CD4-positive, alpha-beta T cell treated with Interleukin-15 for 1 hour (primary cell): ENCODE measurements at places on chromosomes 5 and 9.

DNA sequence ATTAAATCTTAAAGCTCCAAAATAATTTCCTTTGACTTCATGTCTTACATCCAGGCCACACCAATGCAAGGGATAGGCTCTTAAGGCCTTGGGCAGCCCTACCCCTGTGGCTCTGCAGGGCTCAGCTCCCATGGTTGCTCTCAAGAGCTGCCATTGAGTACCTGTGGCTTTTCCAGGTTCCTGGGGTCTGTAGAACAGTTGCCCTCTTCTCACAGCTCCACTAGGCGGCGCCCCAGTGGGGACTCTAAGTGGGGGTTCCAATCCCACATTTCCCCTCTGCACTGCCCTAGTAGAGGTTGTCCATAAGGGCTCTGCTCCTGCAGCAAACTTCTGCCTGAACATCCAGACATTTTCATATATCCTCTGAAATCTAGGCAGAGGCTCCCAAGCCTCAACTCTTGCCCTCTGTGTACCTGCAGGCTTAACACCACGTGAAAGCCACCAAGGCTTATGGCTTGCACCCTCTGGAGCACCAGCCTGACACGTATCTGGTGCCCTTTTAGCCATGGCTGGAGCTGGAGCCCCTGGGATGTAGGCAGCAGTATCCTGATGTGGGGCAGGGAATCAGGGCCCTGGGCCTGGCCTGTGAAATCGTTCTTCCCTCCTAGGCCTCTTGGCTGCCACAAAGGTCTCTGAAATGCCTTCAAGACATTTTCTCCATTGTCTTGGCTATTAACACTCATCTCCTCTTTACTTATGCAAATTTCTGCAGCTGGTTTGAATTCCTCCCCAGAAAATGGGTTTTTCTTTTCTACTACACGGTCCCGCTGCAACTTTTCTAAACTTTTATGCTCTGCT, 185.1 kb downstream of the SMARCA2 start:
- no peak for DNase-seq

DNA sequence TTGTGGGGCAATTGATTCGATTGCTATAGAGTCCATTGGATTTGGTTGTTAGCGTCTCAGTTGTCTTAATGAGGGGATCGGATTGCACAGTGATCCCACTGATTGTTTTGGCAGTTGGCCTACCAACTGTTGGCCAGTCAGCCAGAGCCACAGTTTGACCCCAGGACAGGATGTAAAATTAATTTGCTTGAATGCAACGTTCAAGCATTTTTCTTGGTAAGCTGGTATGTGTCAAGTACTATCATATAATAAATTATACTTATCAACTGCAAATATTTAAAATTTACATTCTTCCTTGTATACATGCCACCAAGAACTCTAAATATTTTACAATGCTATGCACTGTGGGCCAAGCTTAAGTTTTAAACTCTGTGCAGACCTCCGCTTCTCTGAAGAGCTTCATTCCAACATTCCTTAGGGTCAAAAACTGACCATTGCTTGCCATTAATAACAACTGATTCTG, 80.4 kb upstream of the OSMR start:
- DNase-seq: no peak

DNA sequence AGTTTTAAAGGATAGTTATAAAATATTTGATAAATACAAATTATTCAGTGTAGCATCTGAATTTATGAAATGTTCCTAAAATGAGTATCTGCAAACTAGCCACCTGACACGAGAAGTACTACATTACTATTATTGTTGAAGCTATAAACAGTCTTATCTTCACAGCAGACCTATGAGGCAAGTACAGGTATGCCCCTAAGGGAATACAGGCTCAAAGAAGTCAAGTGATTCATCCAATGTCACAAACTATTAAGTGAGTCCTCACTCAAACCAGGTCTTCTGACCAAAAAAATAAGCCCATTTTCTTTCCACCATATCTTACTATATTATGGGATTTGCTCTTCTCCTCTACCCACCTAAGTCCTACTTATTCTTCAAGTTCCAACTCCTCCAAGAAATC, 28.7 kb downstream of the STRBP start:
- no peak for DNase-seq

- no peak for DNase-seq
These were observed 1548.6 kb downstream of the EFNA5 start for GRCh38 chr5:106121972-106122605.

DNA sequence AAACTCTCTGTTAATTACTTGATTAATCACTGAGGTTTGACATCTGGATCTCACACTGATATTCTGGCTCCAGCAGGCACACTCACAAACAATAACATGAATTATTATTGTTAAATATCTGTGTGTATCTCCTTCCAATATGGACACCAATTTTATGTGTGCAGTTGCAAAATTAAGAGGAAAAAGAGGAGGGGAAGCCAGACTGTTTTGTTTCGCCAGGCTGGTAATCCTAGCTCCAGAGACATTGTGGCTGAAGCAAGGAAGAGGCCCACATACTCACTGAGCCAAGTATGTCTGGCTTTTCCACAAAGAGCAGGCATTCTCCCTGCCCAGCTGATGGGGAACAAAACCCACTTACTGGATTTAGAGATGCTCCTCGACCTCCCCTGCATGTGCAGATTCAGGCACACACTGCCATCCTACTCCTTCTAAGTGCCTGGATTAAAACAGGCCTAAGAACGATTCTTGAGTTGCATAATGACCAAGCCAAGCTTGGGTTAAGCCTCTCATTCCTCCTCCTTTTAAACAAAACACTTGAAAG, 181.9 kb downstream of the ESM1 start:
- DNase-seq: no peak

- no peak for DNase-seq
These were observed 5.3 kb downstream of the TNPO1 start for GRCh38 chr5:72821776-72822175.

DNA sequence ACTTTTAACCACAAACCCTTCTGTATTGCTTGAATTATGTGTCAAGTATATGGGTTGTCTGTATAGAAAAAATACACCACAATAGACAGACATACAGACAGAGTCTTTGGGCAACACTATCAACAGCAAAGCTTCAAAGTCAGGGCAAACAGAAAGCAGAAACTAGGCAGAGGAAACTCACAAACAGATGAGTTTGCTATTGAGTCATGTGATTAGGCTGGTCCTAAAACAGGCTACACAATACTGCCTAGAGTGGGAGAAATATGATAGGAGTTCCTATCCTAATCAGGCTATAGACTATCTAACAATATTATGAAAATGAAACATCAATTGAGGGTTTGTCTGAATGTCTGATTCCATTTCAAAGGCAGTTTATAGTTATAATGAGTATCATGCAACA, 156.4 kb downstream of the EDIL3 start:
- DNase-seq: no peak

- DNase-seq: no peak
These were observed 451.5 kb upstream of the KIF2A start for GRCh38 chr5:61854531-61854930.

DNA sequence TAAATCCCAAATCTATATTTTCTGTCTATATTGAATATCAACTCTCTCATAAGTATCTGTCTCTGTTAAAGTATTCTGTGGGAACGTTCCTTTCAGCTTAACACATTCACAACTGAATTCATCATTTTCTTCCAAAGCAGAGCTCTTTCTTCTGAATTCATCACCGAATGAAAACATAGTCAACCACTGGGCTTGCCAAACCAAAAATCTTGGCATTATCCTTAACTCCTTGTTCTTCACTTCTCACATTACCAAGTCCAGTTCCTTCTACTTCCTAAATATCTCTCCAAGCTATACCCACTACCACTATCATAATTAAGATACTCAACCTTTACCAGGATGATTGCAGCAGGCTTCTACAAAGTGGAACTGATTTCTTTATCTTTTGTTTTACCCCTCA, 559.8 kb downstream of the MAT2B start:
- DNase-seq: no peak

- peak; percentile 70 for DNase-seq
These were observed 50.1 kb upstream of the TTC39B start for GRCh38 chr9:15357050-15357653.

DNA sequence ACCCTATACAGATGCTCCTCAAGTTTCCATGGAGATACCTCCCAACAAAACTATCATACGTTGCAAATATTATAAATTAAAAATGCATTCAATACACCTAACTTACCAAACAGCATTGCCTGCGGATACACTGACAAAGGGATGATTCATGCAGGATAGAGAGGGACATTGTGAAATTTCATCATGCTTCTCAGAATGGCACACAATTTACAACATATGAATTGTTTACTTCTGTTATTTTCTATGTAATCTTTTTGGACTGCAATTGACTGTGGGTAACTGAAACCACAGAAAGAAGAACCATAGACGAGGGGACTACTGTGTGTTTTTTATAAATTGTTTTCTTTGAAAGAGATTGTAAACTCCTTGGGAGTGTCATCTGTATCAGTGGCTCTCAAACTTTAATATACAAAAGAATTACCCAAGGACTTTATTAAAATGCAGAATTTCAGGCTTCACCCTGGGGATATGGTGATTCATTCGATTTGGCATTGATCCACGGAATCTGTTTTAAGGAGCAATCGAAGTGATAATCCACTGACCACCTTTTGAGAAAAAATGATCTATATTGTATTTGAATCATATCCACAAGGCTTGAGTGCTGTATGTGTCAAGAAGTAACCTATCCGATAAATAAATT, 146.4 kb downstream of the SGCD start:
- DNase-seq: no peak

DNA sequence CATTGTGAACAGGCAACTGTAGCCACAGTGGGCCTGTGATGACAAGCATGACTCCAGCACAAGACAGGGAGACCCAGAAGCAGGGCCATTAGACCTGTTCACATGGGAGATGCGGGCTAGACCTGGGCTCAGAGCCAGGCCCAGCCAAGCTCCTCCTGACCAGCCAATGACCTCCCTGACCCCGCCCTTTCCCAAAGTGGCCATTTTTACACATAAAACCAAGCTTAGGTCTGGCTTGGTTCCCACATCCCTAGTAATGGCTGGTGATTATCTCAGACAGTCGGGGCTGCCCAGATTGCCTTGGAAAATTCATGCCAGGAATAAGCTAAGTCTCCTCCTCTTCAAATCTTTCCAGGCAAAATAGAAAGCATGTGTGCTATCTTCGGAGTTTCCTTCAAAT, 94.1 kb downstream of the FRMD3 start:
- no peak for DNase-seq

DNA sequence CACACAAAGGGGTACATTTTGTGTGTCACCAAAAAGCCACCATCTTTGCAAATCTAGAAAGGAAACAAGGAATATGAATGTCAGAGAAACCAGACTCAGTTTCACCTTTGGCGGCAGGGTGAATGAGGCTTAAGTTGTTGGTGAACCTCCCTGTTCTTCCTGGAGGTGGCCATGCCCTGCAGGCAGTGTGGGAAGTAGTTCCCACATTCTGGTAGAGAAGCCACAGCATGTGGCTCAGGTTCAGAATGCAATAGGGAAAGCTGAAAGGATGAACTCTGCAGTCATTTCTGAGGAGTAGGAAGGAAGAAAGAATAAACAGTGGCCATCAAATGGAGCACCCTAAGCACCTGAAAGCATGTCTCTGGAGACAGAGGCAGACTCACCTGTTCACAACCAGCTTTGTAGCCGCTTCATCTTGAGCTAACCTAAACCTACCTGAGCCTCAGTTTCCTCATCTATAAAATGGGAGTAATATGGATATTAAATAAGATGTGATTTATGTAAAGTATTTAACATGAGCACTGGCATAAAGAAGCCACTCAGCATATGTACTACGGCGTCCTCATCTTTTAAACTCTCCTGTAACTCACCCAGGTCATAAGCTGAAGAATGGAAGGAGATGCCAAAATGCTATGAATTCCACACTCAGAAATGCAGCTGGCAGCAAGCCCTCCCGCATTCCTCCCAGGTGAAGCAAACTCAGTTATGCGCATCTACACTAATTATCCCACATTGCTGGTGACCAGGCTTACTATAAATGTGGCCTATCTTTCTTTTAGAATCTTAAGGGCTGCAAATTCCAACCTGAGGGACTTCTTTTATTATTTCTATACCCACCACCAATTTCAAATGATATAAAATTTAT, 86.0 kb downstream of the ZNF608 start:
- no peak for DNase-seq

DNA sequence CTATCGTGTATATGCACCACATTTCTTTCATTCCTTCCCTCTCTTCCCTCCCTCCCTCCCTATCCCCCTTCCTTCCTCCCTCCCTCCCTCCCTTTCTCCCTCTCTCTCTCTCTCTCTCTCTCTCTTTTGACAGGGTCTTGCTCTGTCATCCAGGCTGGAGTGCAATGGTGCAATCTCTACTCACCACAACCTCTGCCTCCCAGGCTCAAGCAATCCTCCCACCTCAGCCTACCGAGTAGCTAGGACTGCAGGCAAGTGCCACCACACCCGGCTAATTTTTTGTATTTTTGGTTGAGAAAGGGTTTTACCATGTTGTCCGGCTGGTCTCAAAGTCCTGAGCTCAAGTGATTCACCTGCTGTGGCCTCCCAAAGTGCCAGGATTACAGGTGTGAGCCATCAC, 1.1 kb upstream of the ANKS6 start:
- DNase-seq: no peak

GRCh38 chr9:71916834-71917534, 5.5 kb downstream of the C9orf85 start:
- DNase-seq: no peak

- DNase-seq: no peak
These were observed 92.6 kb upstream of the TRIM32 start for GRCh38 chr9:116594547-116594946.
